ENCODE measurements at places on chromosomes 16 and 17.
A peak's percentile ranks its signal among the peaks of the same experiment; 100 is the strongest.

GRCh38 chr17:54882950-54883349 is 17.7 kb upstream of the TOM1L1 start:
- DNase-seq: no peak

- DNase-seq: no peak
Observed at GRCh38 chr17:63833026-63833740, 5.7 kb upstream of the FTSJ3 start.

GRCh38 chr16:27449434-27450195 is 47.6 kb downstream of the IL21R start:
- DNase-seq: peak; percentile 31

DNA sequence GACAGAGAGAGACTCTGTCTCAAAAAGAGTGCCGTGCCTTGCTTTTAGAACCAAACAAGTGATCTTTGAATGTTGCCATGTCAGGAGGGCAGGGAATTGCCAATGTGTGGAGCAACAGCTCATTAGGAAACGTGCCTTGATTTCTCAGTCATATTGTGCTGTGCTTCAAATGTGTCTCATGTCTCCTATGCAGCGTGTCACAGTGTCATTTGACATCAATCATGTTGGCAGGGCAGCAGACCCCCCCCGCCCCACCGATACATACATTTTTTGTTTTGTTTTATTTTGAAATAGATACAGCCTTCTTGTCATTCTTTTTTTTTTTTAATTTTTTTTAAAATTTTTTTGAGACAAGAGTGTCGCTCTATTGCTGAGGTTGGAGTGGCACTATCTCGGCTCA is 22.1 kb downstream of the MRC2 start:
- no peak for DNase-seq

DNA sequence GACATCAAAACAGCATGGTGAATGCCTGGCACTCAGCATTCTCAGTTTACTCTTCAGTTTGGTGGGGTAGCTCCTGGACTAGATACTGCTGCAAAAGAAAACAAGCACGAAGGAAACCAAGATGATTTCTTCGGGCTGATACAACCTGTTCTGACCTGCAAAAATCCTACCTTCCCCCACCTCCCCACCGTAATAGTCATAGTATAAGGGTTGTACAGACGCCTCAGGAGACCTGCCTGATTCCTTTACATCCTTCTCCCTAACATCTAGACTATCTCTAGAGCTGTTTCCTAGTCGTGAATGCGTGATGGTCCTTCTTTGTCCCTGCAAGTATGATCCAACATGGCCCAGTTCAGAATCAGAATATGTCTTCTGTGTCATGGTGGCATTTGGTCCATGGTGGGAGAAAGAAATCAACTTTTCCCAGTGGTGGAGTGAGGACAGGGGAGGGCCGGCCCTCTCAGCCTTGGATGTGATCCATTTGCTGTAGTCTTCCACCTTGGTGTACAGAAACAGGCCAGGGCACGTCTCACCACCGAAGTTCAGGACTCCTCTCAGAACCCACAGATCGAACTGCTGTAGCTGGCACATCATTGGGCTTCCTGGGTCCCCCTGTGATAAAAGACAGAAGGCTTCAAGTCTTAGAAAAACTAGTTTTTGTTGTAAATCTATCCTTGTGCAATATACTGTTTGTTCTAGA is 14.5 kb downstream of the PRSS54 start:
- DNase-seq: no peak

GRCh38 chr16:10521681-10522274 is 58.6 kb downstream of the EMP2 start:
- peak; percentile 19 for DNase-seq

- no peak for DNase-seq
Observed at GRCh38 chr16:86379505-86379846, 130.9 kb upstream of the FOXF1 start.

DNA sequence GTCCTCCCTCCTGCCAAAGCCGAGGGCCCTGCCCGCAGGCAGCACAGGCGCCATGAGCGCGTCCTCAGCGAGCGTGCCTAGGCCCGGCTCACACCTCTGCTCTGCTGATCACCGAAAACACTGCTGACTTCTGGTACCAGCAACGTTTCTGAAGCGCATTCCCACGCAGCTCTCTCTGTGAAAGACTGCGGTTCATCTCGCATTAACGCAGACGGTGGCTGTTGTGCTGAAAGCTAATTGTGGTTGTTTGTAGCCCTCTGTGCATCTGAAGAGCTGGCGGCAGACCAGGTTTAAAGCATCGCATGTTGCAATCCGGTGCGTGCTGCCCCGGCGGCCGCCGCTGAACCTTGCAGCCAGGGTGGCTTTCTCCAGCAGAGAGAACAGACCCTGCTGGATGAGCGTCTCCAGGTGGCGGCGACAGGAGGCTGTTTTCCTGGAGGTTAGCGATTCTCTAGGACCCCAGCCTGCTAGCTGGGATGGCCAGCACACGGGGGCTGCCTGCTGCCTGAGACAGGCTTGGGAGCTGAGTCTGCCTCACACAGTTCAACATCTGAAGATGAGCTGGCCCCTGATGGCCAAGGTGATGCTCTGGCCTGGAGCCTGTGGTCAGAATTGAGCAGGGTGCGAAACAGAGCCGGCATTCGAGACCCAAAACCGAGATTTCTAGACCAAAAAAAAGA is 49.8 kb upstream of the CHMP6 start:
- DNase-seq: no peak

- DNase-seq: no peak
Observed at GRCh38 chr17:58281511-58282011, 826 bp upstream of the MPO start.

GRCh38 chr16:87579691-87580090 is 22.6 kb upstream of the JPH3 start:
- no peak for DNase-seq

DNA sequence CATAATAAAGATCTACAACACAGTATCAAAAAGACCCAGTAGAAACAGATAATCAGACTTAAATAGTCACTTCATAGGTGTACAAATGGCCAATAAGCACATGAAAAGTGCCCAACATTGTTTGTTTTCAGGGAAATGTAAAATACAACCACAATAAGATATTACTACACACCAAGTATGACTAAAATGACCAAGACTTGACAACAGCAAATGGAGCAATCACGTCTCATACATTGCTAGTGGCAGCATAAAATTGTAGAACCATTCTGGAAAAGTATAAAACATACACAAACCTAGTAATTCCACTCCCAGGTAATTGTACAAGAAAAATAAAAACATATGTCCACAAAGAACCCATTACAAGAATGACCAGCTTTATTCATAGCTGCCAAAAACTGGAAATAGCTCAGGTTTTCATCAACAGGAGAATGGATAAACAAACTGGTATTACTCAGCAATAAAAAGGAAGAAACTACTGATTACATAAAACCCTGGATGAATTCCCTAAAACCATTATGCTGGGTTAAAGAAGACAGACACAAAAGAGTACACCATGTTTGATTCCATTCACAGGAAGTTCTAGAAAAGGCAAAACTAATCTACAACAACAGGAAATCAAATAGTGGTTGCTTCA is 85.6 kb downstream of the TTC19 start:
- no peak for DNase-seq

DNA sequence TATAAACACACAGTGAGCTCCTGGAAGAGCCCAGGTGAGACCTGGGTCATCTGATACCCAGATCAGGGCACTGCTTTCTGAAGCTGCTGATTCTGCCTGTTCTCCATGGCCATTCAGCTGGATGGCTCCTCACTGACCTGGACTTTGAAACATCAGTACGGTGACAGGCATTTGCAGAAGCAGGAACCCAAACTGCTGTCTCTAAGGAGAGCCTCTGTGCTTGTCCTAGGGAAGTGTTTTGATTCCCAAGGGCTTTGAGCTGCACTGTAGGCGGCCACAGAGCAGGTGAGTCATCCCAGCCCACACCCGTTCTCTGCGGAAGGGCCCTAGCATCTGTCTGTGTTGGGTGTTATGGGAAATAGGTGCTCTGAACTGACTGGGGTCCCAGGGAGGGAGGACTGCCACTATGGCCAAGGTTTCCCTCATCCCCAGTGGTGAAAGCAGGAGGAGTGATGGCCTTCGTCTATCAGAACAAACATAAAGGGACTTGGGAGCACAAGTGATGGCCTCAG is 60.7 kb upstream of the ADCY9 start:
- DNase-seq: no peak

DNA sequence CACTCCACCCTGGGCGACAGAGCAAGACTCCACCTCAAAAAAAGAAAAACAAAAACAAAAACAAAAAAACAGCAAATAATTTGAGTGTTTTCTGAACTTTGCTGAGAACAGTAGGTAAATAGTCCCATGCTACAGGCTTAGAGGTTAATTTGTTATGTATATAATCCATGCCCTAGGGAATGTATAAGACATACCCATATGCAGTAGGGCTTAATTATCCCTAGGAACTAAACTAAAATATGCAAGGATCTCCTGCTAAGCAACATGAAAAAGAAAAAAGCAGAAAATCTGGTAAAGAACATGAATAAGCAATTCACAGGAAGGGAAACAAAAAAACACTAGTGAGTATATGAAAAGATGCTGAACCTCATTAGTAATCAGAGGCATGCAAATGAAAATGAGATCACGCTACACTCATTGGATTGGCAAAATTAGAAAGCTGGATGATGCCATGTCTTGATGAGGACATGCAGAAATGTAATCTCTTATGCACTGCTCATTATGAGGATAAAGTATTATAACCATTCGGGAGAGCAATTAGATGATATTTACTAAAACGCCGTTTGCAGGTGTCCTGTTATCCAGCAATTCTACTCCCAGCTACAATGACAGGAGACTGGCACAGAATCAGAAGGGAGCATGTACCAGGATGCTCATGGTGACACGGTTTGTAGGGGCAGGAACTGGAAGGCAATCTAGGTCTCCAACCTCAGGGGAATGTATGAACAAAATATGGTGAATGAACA is 5.6 kb downstream of the KCTD13 start:
- DNase-seq: no peak

GRCh38 chr17:65156835-65157565 is 19.8 kb downstream of the RGS9 start:
- no peak for DNase-seq

GRCh38 chr17:60390186-60390585 is 1.7 kb downstream of the USP32 start:
- DNase-seq: no peak

- no peak for DNase-seq
Observed at GRCh38 chr17:30309591-30309990, 17.8 kb upstream of the BLMH start.

GRCh38 chr17:10661437-10661836 is 4.3 kb upstream of the MYH3 start:
- DNase-seq: no peak

- no peak for DNase-seq
Observed at GRCh38 chr17:83174362-83175118, 95.1 kb downstream of the METRNL start.

- no peak for DNase-seq
Observed at GRCh38 chr17:47280072-47280811, 26.6 kb downstream of the ITGB3 start.

- DNase-seq: no peak
Observed at GRCh38 chr16:70714581-70715054, 28.8 kb upstream of the MTSS2 start.

DNA sequence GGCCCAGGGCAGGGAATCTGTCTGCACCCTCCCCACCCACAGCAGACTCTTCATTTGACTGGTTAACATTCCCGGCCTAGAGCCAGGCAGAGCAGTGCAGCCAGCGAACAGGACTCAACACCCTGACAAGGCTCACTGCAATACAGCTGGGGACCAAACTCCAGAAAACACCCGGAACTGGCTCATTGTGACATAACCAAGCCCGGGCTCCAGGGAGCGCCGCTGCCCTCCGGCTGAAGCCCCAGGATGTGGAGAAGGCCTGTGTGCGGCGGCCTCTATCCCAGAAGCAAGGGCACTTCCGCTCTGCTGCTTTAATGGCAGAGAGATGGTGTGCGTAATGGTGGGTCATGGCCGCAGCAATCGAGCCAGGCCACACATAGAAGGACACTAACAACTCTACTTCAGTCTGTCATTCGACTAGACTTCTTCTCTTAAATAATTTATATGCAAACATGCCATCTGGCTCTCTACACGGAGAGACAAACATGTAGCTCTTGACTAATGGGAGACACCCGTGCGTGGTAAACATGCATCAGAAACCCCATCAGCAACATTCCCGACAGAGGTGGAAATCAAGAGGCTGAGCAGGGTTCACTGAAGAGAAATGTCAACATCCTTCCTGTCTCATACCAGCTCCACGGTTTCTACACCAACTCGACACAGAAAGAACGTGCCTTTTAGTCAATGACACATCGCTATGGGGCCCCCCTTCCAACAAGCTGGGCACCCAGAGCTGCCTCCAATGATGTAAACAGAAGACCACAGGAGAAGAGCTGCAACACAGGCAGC is 18.0 kb downstream of the KLHDC4 start:
- no peak for DNase-seq

DNA sequence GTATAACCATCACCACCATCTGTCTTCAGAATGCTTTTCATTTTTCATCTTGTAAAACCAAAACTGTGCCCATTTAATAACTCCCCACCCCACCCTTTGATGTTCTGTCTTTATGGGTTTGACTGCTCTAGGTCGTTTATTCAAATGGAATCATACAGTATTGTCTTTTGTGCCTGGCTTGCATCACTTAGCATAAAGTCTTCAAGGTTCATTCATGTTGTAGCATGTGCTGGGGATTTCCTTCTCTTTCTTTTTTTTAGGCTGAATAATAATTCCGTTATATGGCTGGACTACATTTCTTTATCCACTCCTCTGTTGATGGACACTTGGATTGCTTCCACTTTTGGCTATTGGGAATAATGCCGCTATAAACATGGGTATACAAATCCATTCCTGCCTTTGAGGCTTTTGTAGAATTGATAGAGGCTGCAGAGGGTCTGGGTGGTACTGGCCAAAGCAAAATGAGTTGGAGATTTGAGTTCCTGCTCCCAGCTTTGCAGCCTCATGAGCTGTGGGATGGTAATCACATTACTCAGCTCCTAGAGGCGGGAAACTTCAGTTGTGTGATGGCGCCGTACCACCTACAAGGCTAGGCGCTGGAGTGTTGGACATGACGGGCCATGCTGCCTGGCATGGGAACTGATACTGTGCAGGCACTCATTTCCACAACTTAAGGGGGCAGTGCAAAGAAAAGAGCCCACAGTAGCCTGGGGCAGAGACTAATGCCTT is 64.8 kb downstream of the CLEC16A start:
- no peak for DNase-seq

- DNase-seq: no peak
Observed at GRCh38 chr17:27336184-27336583, 42.3 kb downstream of the WSB1 start.

Measured in stimulated activated CD4-positive, alpha-beta T cell treated with anti-CD3 and anti-CD28 coated beads, Interleukin-1b, Interleukin-23, amount 100 ng/mL, for 1 hour (primary cell).